AG20443 (cell line): ENCODE measurements at places on chromosomes 1 and 21.
A peak's percentile ranks its signal among the peaks of the same experiment; 100 is the strongest.

- DNase-seq, result no peak
Observed at GRCh38 chr1:65449214-65449823, 28.9 kb downstream of the LEPR start.

GRCh38 chr1:193769651-193770050 lies 583.2 kb upstream of the B3GALT2 start:
- DNase-seq, result no peak

- no peak for DNase-seq
Observed at GRCh38 chr1:115307661-115308060, 30.4 kb downstream of the NGF start.

GRCh38 chr21:33578959-33579542 lies 9.4 kb downstream of the DONSON start:
- DNase-seq, result no peak

DNA sequence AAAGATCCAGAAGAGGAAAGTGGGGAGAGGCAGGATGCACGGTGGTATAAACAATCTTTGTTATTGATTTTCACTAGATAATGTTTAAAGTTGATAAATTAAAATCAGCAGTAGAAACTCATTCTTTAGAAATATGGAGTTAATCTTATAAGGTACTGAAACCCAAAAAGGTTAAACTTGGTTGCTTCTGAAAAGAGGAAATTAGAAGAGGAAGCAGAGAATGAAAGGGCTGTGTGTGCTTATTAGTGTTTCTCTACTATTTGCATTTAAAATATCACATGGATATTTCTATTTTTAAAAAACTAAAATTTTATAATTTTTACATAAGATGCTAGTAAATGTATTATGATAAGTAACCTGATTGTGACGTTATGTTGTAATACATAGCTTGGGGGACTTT lies 24.4 kb downstream of the C1orf141 start:
- DNase-seq, result no peak

- peak; percentile 13 for DNase-seq
Observed at GRCh38 chr1:150321826-150322166, 463 bp downstream of the PRPF3 start.

- no peak for DNase-seq
Observed at GRCh38 chr1:155170806-155171205, 2.3 kb downstream of the KRTCAP2 start.

- DNase-seq, result no peak
Observed at GRCh38 chr1:180691322-180691913, 59.6 kb downstream of the XPR1 start.

GRCh38 chr1:91778964-91779363 lies 107.0 kb downstream of the TGFBR3 start:
- no peak for DNase-seq

GRCh38 chr1:117036018-117036461 lies 24.1 kb upstream of the TTF2 start:
- no peak for DNase-seq

- no peak for DNase-seq
Observed at GRCh38 chr1:203464226-203464625, 11.4 kb upstream of the PRELP start.

DNA sequence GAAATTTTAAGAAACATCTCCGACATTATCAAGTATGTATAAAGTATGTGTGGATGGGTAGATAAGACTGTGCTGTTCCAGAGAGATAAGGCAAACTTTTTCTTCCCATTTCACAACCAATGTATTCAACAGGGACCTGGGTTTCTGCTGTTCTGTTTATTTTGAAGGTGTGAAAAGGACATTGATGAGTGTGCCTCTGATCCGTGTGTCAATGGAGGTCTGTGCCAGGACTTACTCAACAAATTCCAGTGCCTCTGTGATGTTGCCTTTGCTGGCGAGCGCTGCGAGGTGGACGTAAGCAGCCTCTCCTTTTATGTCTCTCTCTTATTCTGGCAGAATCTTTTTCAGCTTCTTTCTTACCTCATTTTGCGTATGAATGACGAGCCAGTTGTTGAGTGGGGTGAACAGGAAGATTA lies 174.0 kb downstream of the CRB1 start:
- peak; percentile 49 for DNase-seq

GRCh38 chr1:235898126-235898525 lies 31.4 kb upstream of the LYST start:
- DNase-seq, result peak; percentile 27

DNA sequence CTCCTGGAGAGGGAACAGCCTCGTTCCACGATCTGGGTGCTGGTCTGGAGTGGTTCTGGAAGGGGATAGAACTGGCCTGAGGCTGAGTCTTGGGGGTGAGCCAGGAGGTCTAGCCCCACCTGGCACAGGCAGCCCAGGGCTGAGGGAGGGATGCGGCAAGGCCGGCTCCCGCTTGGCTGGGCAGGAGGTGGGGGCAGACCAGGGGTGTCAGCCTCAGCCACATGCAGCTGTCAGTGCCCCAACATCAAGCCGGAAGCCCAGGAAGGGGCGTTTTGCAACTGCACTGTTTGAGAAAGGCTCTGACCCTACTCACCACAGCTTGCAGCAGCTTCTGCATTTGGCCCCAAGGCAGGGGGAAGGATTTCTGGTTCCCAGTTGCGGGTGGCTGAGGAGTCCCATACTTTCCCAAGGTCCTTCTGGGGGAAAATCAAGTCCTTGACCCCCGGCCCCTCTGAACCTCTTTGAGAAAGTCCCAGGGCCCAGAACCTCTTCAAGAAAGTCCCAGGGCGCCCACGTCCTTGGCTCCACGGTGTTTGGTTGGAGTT lies 2.0 kb downstream of the EFHD2 start:
- DNase-seq, result no peak

- DNase-seq, result no peak
Observed at GRCh38 chr1:213683529-213683928, 304.2 kb upstream of the PROX1 start.
